Lung microvascular endothelial cell (primary cell): ENCODE measurements at places on chromosomes 6 and 20. TPM values are rescaled to one million over a fixed set of nuclear protein-coding genes. Genes with fewer than 3 reads are reported as not detected.

GRCh38 chr20:3282271-3283221 lies 43.6 kb upstream of the SLC4A11 start:
- no peak for DNase-seq

GRCh38 chr6:155284775-155285174 lies 21.0 kb downstream of the CLDN20 start:
- no peak for DNase-seq

- no peak for DNase-seq
Observed at GRCh38 chr6:157964100-157964499, 17.6 kb upstream of the SYNJ2 start.

Gene TBX18
- total RNA-seq: 2.0 and 4.4 TPM in 2 replicates

- DNase-seq: no peak
Observed at GRCh38 chr20:2955257-2955970, 82.1 kb downstream of the PTPRA start.

DNA sequence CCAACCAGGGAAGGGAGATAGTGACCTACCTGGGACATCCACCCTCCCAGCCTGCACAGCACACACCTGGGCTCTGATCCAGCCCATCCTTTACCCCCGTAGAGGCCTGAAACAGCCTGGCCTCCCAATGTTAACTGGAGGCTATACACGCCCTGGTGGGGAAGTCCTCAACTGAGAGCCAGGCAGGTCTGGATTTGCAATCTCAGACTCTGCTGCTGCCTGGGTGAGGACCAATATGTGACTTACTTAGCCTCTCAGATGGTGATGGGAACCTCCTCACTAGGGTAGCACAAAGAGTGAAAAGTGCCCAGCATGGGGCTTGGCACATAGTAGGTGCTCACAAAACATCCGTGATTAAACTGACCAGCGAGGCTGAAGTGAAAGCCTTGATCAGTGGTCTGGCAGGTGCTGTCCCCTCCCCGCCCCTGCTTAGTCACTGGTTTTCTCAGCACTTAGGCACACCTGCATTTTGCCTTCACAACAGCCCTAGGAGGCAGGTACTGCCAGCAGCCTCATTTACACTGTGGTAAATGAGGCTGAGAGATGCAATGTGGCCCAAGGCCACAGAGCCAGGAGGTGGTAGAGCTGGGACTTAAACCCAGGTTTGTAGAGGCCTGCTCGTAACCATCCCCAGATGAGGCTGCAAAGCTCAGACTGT lies 12.4 kb downstream of the PEDS1 start:
- DNase-seq: no peak

Gene EYS
- total RNA-seq: under 0.01 TPM in 1 of 2 replicates, not detected in the other

Gene SLC9A8
- total RNA-seq: 4.6 and 10.3 TPM in 2 replicates

GRCh38 chr20:32451682-32452461 lies 93.7 kb downstream of the ASXL1 start:
- no peak for DNase-seq

Gene PSORS1C2
- not detected in 2 replicates for total RNA-seq

Gene ACTL10
- total RNA-seq: 1.3 and 1.6 TPM in 2 replicates

Gene TAB2
- total RNA-seq: 11.8 and 12.9 TPM in 2 replicates

Gene NKAIN4
- not detected in 2 replicates for total RNA-seq

DNA sequence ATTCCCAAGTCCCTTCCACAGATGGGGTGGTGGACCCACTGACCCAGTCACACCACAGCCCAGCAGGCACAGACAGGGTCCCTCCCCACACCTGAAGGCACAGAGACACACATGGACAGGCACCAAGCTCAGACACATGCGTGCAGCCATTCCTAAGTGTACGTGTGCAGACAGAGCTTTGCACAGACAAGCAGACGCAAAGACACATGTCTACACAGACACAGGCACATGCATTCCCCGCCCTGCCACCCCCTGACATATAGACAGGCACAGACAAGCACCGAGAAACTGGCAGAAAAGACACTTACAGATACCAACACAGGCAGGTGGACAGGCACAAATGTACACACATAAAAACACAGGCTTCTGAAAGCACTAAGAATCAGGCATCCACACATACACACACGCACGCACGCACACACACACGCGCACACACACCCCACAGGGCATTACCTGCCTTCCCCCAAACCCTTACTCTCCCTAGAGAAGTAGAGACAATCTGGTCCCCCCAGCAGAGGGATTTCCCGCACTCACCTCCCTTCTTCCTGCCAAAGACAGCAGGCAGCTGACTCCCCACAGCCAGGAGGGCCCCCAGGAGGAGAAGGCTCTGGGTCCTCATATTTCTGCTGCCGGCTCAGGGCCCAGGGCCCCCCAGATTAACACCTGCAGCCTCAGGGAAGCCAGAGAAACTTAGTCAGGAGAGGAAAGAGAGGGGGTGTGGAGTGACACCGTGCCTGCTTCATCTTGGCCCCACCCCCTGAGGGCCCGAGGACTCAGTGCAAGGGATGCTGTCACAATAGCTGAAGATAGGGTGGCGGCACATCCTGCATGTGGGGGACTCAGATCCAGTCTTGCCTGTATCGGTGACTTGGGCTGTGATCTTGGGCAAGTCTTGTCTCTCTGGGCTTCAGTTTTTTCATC lies at the start of gene WFDC5:
TSS of gene WFDC5 (minus strand) at position 710 of the 921 bp plus-strand sequence. CDS start at position 619, 91 bp downstream.
- DNase-seq: no peak

- DNase-seq: no peak
Observed at GRCh38 chr6:164227952-164228522, 813.5 kb downstream of the QKI start.

GRCh38 chr20:62554214-62554897 lies 78.6 kb upstream of the GATA5 start:
- DNase-seq: no peak
